Stimulated activated CD4-positive, alpha-beta T cell treated with anti-CD3 and anti-CD28 coated beads, Interleukin-15, amount 100 ng/mL, for 1 hour (primary cell): ENCODE measurements at places on chromosomes 12 and 14.

DNA sequence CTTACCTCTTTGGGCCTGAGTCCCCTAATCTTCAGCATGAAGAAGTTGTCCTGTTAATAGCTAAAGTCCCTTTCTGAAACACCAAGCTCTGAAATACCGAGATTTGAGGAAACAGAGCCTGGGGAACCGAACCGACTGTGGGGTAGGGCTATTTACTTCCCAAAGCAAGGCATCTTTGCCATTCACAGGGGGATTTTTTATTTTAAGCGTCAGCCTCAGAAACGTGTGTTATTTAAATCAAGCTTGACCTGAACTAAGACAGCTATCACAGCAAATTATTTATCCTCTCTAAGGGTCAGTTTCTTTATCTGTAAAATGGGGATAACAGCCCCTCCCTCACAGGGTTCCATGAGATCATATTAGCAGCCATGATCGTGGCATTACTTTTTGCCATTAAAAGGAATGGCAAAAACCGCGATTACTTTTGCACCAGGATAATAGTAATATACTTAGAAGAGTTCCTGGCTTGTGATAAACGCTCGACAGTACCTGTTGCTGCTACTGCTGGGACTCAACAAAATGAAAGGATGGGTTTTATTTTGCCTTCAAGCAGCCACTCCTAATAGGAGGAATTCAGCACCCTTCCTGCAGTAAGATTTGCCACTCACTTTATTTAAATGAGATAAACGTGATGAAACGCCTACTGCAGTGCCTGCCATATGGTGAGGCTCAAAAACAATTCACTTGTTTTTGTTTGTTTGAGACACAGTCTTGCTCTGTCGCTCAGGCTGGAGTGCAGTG is 1.3 kb upstream of the CORO1C start:
- no peak for DNase-seq

DNA sequence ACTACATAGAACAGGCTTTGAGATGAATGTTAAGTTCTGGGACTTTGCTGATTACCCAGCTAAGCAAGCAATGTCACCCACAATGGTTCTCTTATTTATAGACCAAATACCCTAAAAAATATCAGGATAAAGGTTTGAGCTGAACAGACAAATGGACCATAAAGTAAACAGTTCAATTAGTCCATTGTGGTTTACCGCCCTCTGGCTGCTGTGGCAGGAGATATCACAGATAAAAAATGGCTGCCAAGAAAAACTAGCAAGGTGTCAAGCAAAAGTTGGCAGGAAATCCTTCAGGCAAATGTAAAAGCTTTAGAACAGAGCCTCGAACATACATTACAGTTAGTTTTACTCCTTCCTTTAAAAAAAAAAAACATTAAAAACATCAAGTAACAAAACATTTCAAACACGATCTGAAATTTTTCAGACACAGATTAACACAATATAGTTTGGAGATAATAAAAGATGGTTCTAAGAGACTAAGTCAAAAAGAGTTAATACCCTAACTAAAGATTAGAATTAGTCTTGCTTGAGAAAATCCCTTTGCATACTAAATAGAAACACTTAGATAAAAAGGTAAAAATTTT is 41.3 kb downstream of the MED13L start:
- DNase-seq = no peak

DNA sequence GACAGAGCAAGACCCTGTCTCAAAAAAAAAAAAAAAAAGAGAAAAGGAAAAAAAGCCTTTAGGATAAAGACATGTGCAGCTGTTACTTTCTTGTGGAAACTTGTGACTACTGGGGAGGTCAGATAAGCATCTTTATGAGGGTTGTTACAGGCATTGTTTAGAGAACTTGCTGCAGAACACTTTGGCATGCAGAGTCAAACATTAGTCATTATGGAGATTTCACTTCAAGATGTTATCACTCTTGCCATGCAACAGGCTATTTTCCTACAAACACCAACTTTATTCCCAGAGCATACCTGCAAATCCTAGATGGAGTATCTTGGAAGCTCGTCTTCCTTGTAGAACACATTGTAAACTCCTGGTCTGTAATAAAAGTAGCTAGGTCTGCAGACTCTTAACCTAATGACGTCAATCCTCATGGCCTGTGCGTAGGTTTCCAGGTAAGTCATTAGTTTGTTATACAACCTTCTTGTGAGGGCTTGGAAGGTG is 36.3 kb upstream of the WDR89 start:
- DNase-seq = no peak

- DNase-seq = no peak
Observed at GRCh38 chr12:122042910-122043309, 21.2 kb downstream of the BCL7A start.

DNA sequence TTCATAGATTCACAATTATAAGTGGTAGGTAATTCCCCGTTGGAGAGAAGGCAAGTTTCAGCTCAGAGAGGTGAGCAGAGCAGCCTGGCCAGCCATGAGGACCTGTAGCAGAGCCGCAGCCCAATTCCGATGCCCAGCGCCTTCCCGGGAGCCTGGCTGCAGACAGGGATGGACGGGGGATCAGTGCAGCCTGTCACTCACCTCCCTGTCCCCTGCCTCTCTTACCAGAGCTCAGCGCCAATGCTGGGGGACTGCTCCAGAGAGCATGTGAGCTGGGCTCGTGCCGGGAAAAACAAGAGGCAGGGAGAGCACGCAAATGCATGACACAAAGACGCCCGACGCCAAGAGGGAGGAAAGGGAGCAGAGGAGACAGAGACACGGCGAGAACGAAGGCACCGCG is 231.9 kb downstream of the BCL11B start:
- DNase-seq = no peak

- DNase-seq = no peak
Observed at GRCh38 chr12:26378711-26379110, 183.3 kb downstream of the SSPN start.

DNA sequence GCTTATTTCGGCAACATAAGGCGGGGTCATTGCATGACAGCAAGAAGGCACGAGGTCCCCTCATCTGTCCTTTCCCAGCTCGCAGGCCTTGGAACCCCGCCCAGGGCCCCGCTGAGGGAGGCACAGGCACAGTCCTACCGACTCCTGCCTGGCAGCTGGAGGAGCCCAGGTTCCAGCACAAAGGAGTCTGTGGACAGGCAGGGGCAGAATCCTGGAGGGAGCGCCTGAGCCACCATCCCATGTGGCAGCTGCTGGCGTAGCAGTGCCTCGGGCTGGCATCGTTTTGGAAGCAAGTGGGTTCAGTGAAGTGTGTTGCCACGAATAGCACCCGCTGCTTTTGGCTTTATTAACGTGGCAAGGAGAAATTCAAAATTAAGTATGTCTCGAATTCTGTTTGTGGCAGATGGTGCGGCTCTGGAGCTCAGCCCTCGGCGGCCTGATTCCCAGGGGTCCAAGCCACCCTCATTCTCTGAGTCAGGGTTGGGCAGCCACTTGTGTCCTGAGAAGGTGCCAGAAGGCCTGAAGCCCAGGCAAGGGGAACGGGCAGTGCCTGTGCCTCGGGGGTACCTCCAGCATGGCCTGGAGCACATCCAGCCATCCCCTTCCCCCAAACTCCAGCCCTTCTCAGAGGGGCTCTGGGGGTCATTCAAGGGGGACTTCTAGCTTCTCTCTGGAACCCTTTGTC is 35.9 kb downstream of the SLC8B1 start:
- no peak for DNase-seq

GRCh38 chr14:105529319-105529568 is 2.9 kb downstream of the TMEM121 start:
- no peak for DNase-seq

DNA sequence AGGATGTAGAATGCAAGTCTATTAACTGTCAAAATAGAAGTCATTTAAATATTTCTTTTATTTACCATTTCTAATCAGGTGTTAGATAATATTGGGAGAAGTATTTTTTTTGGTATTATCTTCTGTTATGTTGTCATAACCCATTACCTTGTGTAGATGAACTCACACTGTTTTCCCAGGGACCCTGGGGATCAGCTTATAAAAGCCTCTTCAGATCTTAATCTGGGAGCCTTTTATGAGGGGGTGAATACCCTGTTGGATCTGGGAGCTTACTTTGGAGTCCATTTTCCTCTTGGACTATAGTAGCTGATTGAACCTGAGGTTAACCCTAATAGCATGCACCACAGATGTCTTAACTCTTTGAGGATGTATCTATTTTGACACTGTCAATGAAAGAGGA is 176.3 kb upstream of the ATP2B1 start:
- DNase-seq = no peak

GRCh38 chr12:105978686-105979085 is 160.1 kb downstream of the NUAK1 start:
- no peak for DNase-seq

DNA sequence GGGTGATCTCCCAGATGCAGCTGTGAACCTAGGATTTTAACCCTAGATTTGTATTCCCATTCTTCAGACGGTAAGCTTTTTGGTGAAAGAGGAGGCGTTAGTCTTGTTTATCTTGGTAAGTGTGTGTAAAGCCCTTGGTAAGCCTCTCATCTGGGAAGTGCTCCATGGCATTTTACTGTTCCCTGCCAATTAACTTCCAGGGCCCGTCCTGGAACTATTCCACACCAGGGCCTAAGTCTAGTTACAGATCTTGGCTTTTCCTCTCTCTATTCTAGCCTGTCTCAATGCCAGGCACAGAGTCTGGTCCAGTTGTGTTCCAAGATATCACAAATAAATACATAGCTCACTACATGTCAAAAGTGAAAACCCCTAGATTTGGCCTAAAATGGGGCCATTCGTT is 42.4 kb downstream of the YEATS4 start:
- DNase-seq = no peak

- no peak for DNase-seq
Observed at GRCh38 chr14:105700622-105701288, 174.4 kb downstream of the TMEM121 start.

DNA sequence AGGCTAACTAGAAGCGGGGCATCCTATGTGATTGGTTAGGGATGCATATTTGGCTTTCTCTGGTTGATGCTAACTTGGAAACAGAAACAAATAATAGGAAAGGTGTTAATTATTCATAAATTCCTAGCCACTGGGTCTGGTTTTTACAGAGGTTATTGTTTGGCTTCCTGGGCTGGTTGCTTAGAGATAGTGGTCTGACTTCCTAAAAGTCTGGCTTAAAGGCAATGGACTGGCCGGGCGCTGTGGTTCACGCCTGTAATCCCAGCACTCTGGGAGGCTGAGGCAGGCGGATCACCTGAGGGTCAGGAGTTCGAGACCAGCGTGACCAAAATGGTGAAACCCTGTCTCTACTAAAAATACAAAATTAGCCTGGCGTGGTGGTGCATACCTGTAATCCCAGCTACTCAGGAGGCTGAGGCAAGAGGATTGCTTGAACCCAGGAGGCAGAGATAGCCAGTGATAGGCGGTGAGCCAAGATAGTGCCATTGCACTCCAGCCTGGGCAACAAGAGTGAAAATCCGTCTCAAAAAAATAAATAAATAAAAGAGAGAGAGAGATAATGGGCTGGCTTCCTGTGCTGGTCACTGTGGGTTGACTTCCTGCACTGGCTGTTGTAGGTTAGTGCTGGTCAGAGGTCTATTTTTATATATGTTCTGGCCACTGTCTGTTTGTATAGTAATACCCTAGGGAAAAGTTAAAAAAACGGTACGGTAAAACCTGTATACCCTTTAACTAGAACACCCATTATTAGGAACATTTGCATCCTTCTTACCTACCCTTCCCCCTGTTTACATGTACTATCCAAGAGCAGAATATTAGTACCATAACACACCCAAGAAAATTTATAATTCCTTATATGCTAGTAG is 24.1 kb downstream of the OR6S1 start:
- no peak for DNase-seq

DNA sequence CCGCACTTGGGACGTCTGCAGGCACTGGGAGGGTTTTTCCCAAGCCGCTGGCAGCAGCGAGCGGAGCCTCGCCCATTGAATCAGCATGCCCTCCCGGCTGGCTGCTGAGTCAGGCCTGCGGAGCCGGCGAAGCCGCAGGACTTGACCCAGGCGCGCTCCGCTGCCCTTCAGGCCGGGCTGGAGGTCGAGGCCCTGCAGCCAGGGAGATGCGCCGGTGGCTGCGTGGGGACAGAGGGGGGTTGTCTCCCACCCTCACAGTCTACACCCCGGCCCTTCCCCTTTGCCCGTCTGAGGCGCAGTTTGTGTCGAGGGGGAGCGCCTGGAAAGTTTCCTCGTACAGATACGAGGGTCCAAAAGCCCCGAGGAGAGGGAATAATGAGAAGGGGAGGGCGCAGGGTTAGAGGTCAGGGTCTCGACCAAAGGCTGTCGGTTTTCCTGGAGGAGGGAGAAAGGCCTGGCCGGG is 759 bp upstream of the KLC1 start:
- no peak for DNase-seq

DNA sequence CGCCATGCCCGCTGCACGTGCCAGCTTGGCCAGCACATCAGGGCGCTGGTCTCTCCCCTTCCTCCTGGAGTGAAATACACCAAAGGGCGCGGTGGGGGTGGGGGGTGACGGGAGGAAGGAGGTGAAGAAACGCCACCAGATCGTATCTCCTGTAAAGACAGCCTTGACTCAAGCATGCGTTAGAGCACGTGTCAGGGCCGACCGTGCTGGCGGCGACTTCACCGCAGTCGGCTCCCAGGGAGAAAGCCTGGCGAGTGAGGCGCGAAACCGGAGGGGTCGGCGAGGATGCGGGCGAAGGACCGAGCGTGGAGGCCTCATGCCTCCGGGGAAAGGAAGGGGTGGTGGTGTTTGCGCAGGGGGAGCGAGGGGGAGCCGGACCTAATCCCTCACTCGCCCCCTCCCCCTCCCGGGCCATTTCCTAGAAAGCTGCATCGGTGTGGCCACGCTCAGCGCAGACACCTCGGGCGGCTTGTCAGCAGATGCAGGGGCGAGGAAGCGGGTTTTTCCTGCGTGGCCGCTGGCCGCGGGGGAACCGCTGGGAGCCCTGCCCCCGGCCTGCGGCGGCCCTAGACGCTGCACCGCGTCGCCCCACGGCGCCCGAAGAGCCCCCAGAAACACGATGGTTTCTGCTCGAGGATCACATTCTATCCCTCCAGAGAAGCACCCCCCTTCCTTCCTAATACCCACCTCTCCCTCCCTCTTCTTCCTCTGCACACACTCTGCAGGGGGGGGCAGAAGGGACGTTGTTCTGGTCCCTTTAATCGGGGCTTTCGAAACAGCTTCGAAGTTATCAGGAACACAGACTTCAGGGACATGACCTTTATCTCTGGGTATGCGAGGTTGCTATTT is 914 bp upstream of the CCND2 start:
- peak; percentile 41 for DNase-seq

GRCh38 chr14:35682802-35683201 is 126.3 kb downstream of the RALGAPA1 start:
- DNase-seq = no peak

- DNase-seq = no peak
Observed at GRCh38 chr12:26499979-26500640, 304.7 kb downstream of the SSPN start.

DNA sequence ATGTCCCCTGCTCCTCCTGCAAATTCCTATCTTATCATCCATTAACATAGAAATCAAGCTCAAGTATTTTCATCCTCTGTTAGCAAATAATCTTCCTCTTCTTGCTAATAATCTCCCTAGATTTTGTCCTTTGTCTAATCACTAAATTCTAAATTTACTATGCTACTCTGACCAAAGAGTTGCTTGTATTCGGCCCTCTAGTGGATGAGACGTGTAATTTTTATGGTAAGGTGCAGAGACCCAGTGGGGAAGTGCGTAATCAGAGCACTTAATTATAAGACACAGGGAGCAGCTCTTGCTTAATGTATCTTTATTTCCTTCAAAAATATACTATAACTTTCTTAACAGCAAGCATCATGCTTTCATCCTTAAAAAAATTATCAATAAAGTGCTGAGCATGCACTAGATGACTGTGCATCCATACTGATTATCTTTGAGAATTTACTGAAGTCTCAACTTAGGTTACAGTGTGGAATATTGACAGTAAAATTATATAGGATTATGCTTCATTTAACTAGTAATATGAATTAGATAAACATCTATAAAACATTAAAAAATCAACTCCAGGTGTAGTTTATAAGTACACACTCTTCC is 212.6 kb downstream of the SLC16A7 start:
- no peak for DNase-seq

- no peak for DNase-seq
Observed at GRCh38 chr12:65858831-65859230, 34.5 kb downstream of the HMGA2 start.
